Hematopoietic multipotent progenitor cell treated with erythropoietin and hydrocortisone succinate and interleukin-3 and kit ligand, for 4 days (in vitro differentiated cells): ENCODE measurements at places on chromosomes 2 and 18.

- DNase-seq = no peak
Measured at GRCh38 chr18:51168960-51169662, 28.4 kb downstream of the MEX3C start.

DNA sequence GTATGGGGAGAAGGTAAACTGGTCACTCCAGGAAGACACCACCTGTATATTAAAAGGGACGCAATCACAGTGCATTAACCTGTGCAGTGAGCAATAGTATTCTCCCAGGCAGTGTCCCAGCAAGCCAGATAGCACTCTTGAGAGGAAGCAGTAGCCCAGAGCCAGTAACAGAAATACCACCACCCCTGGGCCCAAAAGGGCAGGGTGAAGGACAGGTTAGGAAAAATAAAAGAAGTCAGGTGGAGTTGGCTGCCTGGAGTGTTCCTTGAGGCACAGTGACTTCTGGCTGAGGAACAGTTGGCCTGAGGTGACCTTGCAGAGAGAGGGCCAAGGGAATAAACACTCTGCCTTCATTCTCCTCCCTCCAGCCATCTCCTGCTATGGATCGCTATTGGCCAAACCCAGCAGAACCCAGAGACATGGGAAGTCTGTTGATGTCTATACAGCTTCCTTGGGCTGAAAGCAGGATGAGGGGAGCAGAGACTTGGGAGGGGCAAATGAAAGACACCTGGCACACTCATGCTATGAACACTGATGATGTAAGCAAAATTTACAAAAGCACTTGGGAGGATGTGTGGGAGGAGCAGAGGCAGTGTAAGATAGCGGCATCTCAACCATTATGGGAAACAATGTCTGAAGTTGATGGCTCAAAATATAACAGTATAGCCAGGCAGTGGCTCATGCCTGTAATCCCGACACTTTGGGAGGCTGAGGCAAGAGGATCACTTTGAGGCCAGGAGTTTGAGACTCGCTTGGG, 7.5 kb downstream of the C18orf32 start:
- no peak for DNase-seq

- DNase-seq = peak; percentile 43
Measured at GRCh38 chr18:23825978-23826405, 136.7 kb downstream of the LAMA3 start.

DNA sequence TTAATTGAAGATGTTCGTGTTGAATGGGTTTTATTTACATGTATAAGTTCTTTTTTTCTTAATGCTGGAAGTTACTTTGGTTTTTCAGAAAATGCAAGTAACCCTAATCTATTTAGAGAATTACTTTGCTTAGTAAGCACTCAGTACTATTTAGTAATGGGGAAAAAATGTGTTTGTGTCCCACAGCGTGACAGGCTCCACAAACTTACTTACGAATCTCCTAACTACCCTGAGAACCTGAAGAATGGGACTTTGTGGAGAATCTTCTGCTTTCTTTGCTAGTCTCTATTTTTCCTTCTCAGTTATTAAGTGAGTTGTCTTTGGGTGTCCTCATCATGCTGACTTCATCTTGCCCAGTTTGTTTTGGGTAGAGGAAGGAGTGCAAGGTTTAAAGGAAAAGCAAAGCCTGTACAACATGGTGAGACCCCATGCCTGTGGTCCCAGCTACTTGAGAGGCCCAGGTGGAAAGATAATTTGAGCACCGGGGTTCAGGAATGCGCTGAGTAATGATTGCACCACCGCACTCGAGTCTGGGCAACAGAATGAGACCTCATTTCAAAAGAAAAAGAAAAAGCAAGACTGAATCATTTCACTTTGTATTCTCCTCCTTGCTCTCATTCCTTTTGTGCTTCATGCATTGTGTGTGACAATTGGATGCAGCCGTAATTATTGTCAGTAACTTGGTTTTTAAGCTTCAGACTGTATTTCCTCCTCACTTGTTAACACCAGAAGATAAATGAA, 10.2 kb downstream of the NEDD4L start:
- no peak for DNase-seq

DNA sequence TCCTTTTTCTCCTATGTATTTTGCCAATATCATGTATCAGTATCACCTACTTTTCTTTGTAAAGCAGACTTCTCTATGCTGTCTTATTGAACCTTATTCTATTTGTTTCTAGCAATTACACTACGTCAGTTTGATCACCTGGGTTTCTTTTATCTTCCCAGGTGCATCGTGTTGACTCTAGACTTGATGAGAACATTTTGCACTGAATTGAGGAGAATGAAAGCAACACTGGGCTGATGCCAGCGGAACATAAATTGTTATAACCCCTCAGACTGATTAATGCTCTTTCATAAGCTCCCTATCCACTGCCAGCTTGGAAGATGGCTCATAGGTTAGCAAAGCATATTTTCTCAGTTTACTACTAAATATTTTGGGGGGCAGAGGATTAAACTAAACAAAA, 140.6 kb downstream of the EPHA4 start:
- no peak for DNase-seq

DNA sequence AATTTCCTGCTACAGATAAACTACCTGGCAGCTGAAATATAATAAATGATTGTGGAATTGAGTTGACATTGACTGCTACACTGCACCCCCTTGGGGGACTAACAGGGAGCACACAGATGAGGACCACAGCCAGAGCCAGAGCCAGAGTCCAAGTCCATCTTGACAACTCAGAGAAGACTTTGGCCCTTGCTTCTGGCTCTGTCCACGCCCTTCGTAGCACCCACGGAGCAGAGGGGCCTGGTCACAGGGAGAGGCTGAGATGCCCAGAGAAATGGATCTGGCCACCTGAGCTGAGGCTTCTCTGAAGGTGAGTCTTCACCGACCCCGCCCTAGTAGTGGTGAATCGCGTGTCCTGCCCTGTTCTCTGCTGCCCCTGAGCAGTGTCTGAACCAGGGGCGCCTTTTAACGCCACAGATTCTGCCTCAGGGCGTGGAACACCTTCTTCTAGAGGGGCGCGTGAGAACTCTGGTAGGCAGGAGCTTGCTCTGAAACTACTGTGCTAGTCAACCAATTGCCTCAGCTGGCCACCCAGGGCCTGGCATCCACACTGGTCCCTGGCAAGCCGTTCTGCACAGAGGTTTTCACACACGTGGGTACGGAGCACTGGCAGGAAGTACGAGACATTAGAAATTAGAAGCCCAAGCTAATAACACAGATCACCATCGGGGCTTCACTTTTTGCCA, 35.7 kb upstream of the MAT2A start:
- DNase-seq = peak; percentile 44

- DNase-seq = no peak
Measured at GRCh38 chr2:60359569-60359968, 193.9 kb downstream of the BCL11A start.

DNA sequence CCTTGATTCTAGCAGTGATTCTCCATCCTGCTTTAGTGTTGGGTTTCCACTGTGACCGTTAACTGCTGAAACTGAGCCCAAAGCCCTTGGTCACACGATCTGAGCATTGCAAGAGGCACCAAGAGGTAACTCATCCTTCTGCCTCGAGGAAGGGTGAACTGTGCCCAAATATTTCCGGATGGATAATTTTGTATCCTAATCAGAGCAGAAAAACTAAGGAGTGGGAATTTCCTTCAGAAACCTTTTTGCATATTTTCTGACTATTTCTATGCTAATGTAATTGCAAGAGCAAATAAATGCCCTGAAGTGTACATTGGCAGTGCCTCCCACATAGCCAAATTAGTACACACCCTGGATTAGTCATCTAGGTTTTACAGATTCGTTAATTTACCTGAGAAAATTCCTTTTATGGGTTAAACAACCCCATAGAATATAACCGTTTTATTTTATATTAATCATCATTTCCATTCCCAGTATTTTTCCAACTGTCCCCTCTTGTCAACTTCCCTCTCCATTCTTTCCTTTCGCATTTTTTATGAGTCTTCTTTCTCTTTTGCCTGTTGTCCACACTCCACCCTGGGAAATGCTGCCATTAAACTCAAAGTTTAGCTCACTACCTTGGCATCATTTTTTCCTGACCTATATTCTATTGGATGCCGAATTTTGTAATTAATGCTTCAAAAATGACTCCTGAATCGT, 31.7 kb upstream of the COBLL1 start:
- DNase-seq = no peak

- DNase-seq = no peak
Measured at GRCh38 chr2:119518401-119519056, 5.8 kb downstream of the SCTR start.

GRCh38 chr18:3665780-3666525, 216.0 kb downstream of the TGIF1 start:
- DNase-seq = peak; percentile 93

DNA sequence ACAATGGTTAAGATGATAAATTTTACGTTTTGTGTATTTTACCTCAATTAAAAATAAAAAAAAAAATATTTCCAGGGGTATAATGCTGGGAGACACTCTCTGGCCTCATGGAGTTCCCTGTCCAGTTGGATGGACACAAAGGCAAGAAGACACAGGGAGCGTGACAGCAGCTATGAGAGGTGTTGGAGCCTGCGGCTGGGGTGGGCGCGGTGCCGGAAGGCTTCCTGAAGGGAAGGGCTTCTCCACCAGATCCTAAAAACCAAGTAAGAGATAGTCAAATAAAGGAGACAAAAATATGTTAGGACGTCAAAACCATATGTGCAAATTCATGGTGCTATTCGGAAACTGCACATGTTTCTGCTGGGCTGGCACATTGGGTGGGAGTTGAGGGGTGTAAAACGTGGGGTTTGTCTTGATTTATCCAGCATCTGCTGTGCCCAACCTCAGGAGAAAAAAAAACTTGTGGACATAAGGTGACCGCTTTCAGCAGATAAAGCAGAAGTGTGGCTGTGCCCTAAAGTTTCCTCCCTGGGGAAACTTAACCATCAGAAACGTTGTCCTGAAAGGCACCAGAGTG, 467.6 kb downstream of the RNF144A start:
- no peak for DNase-seq

DNA sequence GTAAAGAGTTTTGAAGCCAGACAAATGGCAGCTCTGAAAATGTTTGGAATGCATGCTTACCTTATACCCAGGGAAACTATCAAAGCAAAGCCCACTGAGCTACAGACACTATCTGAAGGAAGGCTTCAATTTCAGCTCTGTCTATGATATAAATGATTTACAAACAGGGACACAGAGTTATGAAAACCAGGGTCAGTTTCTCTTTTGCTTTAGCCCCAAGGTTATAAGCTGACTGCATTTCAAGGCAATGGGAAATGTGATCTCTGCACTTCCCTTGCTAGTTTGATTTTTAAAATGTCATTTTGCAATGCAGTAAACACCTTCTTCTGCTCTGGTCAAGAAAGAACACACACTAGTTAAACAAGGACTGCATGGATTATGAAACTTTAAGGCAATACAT, 65.2 kb upstream of the CCDC195 start:
- DNase-seq = no peak

GRCh38 chr2:57407772-57408201, 638.8 kb upstream of the VRK2 start:
- no peak for DNase-seq

GRCh38 chr18:33699372-33699771, 121.4 kb downstream of the ASXL3 start:
- DNase-seq = no peak

DNA sequence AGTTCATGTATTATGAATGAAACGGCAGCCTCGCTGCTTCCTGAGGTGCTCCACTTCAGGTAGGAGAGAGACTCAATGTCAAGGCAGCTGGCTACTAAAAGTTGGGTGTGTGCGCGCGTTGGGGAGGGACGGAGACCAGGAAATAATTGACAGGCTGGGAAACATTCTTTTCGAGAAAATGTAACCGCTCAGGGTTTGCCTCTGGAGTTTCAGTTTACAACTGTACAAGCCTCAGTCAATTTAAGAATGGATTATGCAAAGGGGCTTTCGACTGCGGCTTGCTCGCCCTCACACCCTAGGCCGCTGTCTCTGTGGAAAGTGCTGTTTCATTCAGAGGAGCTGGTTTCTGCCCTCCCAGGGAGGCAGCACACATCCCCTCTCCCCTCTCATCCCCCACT, 4.4 kb upstream of the SPRED2 start:
- peak; percentile 49 for DNase-seq

GRCh38 chr2:75954761-75955160, 244.0 kb upstream of the GCFC2 start:
- DNase-seq = no peak

- no peak for DNase-seq
Measured at GRCh38 chr2:148561389-148561788, 83.2 kb upstream of the EPC2 start.

DNA sequence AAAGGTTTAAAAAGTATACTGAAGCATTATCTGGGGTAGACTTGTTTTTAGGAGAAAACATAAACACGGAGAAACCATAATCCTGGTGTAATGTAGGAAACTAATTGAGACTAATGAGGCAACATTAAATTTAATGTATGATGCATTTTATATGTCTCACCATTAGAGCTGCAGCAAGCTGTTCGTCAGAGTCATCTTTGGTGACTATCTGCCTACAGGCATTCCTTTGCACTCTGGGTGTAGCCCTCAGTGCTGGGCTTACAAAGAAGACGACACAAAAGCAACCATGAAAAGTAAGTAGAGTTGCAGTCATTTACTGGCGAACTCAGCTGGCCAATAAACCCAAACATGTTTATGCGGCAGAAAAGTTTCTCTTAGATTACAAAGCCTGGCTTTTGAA, 415.3 kb upstream of the ZEB2 start:
- no peak for DNase-seq

- no peak for DNase-seq
Measured at GRCh38 chr2:217466104-217466503, 536.7 kb downstream of the TNS1 start.

DNA sequence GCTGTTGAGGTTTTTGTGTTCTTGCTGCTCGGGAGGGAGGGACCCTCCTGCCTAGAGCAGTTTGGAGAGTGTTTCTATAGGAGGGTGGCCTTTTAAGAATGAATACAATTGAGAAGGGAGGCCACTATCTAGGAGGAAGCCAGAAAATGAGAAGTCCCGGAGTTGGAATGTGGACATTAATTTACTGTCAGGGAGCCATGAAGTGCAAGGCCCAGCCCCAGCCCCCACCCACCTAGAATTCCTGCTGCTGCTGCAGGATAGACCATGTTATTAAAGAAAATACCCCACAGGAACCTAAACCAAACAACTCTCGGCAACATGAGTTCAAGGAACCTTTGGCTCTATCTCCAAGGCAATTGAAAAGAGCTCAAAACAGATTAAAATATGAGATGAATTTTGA, 46.0 kb downstream of the ZBTB7C start:
- DNase-seq = no peak

DNA sequence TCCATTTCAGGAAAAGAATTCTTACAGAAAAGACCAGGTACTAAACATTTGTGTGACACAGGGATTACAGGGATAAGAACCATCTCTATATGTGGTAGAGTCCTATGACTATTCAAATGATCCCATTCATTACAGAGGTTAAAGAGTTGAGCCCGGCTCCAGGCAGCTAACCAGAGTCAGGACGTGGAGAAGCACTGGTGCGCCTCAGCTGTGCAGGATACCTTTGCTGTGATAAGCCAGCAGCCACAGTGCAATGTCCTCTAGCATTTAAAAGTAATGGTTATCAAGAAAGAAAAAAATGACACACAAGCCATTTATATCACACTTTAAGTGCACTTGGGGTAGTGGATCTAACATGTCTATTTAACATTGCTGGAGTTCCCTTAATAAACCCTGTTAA, 17.3 kb downstream of the BUB1 start:
- DNase-seq = no peak
